ENCODE measurements at places on chromosomes 4 and X.

- no peak for DNase-seq
Observed at GRCh38 chr4:25874655-25875054, 11.9 kb upstream of the SEL1L3 start.

GRCh38 chr4:15427701-15428100 lies at the start of gene C1QTNF7:
C1QTNF7 (plus strand) TSS chr4:15428033; CDS start chr4:15435744, 7,711 bp downstream.
- no peak for DNase-seq

DNA sequence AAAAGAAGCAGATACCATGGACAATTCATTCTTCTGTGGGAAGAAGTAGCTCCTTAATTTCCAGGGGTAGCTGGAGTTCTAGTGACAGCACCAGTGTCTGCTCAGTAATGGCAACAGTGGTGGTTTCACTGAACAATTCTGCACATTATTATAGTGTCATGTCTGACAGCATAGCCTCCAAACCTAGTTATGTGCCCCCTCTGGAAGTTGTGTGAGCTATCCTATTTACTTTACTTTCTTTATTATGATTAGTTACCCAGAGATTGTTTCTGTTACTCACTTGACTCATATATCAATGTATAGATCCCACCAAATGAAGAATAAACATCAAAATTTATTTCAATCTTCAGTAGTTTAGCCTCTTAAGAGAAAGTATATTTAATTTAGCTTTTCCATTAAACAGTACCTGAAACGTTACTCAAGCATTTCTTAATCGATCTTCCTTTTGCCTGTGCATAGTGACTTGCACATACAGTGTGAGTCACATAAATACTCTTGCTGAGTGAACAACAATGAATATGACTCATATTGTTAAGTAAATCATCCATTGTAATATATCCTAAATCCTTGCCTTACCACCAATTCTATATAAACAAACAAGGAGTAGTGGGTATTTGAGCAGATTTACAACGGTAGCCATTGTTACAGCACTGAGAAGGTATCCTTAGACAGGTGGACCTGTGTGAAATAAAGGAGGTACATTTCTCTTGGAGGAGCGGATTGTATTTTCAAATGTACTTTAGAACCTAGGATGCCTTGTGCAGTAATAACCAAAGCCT lies 534.7 kb downstream of the ANKRD50 start:
- no peak for DNase-seq

GRCh38 chr4:39305912-39306677 lies 60.1 kb downstream of the RFC1 start:
- DNase-seq: no peak
